Skeletal muscle cell (primary cell): ENCODE measurements at places on chromosomes 7 and 10.

- DNase-seq = no peak
Observed at GRCh38 chr7:135224027-135224426, 9.6 kb upstream of the STRA8 start.

DNA sequence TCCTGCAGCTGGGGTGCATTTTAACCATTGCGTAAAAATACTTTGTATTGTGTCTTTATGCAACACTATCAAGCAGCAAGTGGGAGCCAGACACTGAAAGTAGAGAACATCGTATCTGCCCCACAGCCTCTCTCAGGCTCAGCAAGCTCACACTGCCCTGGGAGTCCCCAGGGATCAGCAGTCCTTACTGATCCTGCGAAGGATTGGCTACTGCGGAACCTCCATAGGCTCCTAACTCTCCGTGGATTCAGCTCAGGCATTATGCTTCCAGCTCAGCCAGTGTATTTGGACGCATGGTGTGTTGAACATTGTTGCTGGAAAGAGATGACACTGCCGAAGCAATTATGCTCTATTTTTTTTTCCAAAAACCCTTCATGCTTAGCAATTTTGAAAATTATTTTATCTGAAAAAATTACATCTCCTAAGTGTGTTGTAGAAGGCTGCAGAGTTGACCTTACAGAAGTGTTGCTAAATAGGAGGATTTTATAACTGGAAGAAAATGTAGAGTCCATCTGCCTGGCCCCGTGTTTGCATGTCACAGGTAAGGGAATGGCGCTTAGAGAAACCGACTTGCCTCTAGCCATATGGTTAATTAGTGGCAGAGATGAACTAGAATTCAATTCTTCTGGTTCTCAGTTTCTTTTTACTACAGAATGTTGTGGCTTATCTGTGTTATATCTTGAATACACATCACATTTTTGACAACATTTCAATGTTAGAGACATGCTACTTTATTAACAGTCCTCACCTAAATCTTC lies 276.4 kb upstream of the COBL start:
- no peak for DNase-seq

DNA sequence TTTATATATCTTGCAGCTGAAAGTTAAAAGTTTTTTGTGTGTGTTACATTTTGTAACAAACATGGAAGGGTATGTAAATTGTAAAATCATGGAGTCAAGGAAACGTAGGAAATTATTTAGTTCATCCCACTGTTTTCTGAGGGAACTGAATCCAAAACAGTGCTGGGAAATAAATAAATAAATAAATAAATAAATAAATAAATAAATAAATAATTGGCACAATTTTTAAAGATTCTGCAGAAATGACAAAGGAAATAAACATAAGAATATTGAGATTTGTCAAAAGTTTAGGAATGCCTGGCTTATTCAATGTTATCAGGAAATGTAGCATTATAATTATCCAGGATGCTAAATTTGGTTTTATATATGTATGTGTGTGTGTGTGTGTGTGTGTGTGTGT lies 91.4 kb upstream of the AGBL3 start:
- no peak for DNase-seq

DNA sequence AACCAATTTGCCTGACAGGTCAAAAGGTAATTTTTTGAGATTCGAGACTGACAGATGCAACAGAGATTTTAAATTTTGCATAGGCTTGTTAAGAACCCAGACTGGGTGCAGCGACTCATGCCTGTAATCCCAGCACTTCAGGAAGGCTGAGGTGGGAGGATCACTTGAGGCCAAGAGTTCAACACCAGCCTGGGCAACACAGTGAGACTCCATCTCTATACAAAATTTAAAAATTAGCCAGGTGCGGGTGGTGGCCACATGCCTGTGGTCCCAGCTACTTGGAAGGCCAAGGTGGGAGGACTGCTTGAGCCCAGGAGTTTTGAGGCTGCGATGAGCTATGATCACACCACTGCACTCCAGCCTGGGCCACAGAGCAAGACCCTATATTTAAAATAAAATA lies 34.6 kb downstream of the AMZ1 start:
- no peak for DNase-seq

DNA sequence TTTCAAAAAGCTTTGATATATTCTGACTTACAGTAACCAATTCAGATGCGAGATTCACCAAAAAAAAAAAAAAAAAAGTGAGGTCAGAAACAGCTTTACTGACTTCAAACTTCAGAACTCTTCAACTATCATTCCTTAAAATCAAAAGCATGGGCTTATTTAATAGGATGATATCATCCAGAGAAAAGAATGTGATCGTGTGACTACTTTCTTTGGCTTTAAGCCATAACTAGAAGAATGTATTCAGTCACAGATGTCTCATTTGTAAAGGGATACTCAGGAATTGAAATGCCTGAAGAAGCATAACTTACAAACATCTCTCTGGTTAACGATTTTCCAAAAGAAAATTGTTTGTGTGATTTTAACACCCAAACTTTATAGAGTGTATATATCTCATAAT lies 11.5 kb downstream of the TPK1 start:
- no peak for DNase-seq
